ENCODE measurements at places on chromosomes 1 and 21.

GRCh38 chr1:6497215-6497866 is 5.9 kb upstream of the PLEKHG5 start:
- DNase-seq = peak; percentile 40

DNA sequence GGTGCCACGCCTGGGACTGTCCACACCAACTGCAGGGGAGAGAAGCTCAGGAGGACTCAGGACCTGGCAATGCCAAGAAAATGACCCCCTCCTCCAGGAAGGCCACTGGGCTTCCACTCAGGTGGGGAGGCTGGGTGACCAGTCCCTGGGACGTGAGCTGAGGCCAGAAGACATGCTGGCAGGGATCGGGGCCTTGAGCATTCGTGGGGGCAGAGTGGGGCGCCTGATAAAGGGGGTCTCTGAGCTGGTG is 15.3 kb upstream of the COL6A2 start:
- DNase-seq = no peak

GRCh38 chr21:34280389-34280795 is 83.4 kb upstream of the KCNE2 start:
- DNase-seq = no peak

GRCh38 chr1:2135441-2135841 is 59.1 kb downstream of the FAAP20 start:
- DNase-seq = no peak

GRCh38 chr1:199283794-199284193 is 645.0 kb downstream of the PTPRC start:
- no peak for DNase-seq

DNA sequence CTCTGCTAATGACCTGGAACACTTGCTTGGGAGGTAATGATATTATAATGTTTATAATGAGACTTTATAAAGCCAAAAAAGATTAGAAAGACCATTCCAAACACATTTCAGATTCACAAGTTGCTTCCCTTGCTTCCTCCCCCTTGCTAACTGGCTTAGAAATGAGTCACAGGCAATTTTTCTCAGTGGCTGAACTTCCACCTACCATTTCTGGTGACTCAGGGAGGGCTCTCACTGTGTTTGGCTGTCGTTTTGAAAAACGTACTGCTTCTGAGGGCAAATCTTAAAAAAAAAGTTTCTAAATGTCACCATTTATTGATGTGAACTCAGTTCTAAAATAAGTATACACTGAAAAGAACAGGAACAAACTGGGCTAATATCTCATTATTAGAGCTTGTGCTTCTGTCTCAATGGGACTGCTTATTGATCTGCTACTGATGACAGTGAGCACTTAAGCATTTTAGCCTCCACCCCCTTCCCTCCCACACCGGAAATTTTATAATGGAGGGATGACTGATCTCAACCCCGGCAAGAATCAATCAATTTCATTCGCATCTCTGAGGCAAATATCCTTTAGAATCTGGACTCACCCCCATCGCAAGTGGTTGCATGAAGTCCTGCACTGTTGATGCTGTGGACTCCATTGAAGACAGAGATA is 278.3 kb downstream of the KCTD3 start:
- DNase-seq = no peak
